ENCODE measurements at places on chromosomes 2 and 18.

DNA sequence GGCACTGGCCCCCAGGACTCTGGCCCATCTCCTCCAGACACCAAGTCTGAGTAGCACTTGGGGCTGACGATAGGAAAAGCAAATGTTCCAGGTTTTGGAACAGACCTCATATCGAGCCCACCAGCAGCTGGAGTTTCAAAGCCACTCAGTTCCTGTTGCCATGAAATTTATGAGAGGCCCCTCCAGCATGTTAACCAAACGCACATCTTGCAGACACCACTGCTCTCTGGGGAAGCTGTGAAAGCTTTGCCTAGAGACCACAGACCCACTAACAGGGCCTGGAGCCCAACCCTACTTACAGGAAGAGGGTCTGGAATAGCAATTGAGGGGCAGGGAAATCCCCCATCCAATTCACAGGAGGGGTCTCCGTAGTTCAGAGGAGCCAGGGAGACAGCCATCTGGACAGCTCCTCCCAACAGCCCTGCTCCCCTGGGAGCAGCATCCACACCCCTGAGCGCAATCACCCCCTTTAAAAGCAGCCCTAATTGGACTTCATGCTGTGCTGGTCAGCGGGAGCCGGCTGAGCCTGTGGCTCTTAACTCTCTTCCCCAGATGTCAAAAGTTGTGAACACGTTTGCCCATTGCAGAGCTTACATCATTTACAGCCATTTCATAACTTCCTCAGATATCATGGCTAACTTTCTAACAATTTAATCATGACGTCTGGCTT, 81.3 kb downstream of the TGFA start:
- no peak for DNase-seq
- H3K36me3 ChIP-seq, result no peaks in the 10 kb centered on the region
- H3K4me1 ChIP-seq, result peaks cover 21% of the 10 kb centered on the region
- H3K4me3 ChIP-seq, result no peak overlapping the region
- H3K27me3 ChIP-seq, result no peaks in the 10 kb centered on the region

GRCh38 chr2:217714287-217714751, 288.5 kb downstream of the TNS1 start:
- peaks cover 3% of the 10 kb centered on the region for H3K4me1 ChIP-seq
- DNase-seq, result peak; percentile 20
- no peaks in the 10 kb centered on the region for H3K36me3 ChIP-seq
- no peak overlapping the region for H3K4me3 ChIP-seq
- H3K27ac ChIP-seq, result peak overlapping the region; percentile 76
- H3K27me3 ChIP-seq, result no peaks in the 10 kb centered on the region

GRCh38 chr2:71536226-71536671, 82.9 kb downstream of the DYSF start:
- H3K27ac ChIP-seq, result no peak overlapping the region
- no peak overlapping the region for H3K4me3 ChIP-seq
- H3K27me3 ChIP-seq, result no peaks in the 10 kb centered on the region
- H3K36me3 ChIP-seq, result no peaks in the 10 kb centered on the region
- no peaks in the 10 kb centered on the region for H3K4me1 ChIP-seq

- H3K27ac ChIP-seq, result no peak overlapping the region
- no peak for DNase-seq
- no peak overlapping the region for H3K4me3 ChIP-seq
- H3K36me3 ChIP-seq, result no peaks in the 10 kb centered on the region
- no peaks in the 10 kb centered on the region for H3K27me3 ChIP-seq
These were observed 42.1 kb upstream of the SNED1 start for GRCh38 chr2:240956171-240956934.

Data from transverse colon (tissue), 4 donors.